Muscle of back (tissue), 13 donors: ENCODE measurements at places on chromosomes 7 and 10.

DNA sequence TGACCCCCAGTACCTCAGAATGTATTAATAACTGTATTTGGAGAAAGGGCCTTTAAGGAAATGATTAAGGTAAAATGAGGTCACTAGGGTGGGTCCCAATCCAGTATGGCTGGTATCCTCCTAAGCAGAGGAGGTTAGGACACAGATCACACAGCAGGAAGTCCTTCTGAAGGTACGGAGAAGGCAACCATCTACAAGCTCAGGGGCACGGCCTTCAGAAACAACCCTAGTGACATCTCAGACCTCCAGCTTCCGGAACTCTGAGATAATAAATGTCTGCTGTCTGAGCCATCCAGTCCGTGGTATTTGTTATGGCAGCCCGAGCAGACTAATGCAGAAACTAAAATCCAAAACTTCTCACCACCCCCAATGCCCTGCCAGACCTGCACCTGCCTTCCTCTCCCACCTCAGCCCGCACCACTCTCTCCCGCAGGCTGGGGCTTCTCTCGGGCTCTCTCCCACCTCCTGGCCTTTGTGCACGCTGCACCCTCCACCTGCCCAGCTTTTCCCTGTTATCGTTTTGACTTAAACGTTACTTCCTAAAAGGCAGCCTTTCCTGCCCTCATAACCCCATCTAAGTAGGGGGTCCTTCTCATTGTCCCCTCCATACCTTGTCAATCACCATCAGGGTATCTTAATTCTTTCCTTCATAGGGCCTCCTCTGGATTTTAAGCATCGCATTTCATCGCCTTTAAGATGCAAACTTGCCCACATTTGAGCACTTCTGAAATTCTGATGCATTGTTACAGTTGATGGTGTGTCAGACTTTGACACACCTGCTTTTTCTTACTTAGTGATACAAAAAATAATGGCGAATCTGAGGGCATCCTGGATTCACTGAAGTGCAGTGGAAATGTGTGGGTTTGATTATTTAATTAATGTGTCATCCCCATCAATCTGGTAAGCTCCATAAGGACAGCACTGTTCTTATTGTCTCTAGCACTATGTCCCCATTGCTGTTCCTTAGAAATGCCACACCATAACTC lies 32.2 kb upstream of the AQP1 start:
- DNase-seq = no peak

DNA sequence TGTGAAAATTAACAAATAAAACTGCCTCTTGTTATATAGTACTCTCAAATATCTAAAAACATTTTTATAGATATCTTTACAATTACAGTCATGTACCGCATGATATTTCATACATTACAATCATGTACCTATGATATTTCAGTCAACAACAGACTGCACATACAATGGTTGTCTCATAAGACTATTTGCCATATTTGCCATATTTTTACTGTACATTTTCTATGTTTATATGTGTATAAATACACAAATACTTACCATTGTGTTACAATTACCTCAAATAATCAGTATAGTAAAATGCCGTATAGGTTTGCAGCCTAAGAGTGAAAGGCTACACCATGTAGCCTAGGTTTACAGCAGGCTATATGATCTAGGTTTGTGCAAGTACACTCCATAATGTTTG lies 336.0 kb upstream of the PCDH15 start:
- no peak for DNase-seq

DNA sequence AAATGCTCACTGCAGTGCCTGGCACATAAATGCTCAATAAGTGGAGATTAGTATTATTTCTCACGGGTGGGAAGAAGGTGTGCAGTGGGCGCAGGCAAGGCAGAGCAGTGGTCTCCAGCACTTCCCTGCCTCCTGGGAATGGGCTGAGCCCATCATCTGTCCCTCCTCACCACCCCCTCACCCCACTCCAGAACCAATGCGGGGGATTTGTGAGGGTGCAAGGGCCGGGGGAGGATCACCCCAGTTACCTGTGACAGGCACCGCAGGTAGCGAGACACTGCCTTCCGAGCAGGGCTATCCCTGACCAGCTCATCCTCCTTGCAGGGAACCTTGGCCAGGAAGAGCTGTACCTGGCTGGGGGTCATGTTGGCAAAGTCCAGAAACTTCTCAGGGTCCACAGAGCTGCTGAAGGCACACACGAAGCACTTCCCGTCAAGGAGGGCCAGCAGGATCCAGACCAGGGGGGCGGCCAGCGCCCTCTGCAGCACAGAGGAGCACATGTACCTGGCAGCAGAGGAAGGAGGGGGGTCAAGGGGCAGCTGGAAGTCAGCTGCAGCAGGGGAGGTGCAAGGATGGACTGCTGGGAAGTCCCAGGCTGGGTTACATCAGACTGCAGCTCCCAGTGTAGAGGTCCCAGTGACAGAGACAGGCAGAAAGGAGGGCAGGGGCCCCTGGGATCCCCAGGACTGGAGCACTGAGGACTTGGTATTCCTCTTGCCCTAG lies 2.8 kb downstream of the CALHM3 start:
- DNase-seq = no peak

DNA sequence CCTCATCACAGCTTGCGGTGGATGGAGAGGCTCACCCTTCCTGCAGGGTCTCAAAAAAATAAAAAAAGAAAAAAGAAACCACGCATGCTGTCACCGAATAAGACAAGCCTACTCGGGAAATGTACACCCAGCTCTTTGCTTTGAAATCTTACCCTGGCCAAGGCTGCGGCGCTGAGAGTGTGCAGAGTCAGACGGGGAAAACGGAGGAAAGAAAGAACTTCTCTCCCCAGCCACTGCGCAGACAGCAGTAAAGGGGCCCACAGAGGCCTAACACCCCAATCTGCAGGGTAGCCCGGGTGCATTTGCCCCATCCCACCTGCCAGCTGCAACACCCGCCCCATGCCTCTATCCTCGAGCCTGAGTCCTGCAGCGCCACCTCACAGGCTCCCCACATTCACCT lies 14.8 kb downstream of the SLIT1 start:
- no peak for DNase-seq

- no peak for DNase-seq
These were observed 31.0 kb downstream of the NUP42 start for GRCh38 chr7:23212841-23213240.

- DNase-seq = peak; percentile 3
These were observed 426.3 kb upstream of the POT1 start for GRCh38 chr7:125355899-125356298.

DNA sequence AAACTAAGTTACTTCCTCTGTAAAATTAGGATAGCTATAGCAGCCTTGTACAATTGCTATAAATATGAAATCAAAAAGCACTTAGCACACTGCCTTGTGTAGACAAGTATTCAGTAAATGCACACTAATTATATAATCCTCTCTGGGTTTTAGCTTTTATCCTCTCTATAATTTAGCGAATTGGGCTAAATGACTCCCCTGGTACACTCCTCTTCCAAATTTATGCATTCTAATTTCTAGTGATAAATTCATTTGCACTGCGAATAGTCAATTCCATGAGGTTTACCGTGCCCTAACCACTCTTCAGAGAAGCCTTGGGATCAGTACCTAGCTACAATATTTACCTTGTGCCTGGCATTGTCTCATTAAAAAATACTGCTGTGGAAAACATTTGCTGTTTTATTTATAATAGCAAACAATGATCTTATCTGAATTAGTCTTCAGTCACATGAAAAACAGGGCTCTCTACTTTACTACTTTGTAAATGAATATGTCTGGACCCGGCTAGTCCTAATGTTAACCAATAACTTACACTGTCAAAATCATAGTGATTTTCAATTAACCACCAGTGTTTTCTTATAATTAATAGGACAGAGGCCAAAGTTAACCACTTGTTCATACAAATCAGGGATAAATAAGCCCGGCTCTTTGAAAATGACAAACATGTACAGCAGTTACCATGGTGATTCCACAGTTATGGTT lies 577.9 kb downstream of the IPMK start:
- DNase-seq = no peak

GRCh38 chr10:7133958-7134357 lies 276.9 kb downstream of the SFMBT2 start:
- no peak for DNase-seq

- no peak for DNase-seq
These were observed 399.7 kb upstream of the ETV1 start for GRCh38 chr7:14389181-14389591.

DNA sequence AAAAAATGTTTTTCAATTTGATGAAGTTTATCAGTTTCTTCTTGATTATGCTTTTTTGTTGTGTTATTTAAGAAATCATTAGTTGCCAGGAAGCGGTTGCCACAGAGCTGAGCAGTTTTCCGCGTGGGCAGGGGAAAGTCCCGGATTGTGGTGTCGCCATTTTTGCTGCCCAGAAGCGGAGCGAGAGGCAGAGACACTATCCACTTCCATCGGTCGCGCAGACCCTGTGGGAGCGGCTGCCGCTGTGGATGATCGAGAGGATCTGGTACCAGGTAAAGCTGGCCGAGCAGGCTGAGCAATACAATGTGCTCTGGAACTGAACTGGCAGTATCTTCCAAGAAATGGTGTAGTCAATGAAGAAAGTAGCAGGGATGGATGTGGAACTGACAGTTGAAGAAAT lies 119.8 kb downstream of the ZNF736 start:
- no peak for DNase-seq

DNA sequence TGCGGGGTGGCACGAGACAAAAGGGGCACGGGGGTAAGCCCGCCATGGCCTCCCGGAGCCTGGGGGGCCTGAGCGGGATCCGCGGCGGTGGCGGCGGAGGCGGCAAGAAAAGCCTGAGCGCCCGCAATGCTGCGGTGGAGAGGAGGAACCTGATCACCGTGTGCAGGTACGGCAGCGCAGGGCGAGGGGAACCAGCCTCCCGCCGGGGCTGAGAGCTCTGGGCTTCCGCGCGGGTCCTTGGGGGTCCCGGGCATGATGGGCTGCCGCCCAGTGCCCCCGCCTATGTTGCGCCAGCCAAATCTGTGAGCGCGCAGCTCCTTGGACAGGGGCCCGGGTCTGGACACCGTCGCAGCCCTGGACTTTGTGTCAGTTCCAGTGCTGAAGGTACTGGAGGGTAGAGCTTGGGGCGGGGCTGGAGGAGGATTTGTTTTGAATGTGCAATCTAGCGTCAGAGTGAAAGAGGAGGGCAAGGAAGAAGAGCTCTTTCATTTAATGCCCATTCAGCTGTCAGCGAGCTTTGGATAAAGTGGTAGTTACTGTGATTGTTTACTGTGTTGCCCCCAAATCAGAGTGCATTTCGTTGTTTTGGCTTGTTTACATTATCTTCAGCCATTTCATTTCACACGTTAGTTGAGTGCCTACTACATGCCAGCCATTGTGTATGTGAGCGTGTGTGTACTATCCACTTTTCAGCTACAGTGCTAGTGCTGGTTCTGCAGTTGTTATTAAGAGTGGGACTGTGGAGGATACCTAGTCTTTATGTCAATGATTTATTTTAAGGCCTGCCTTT lies 777 bp downstream of the RUNDC3B start:
- no peak for DNase-seq

- peak; percentile 92 for DNase-seq
These were observed at the start of the genes GLUD1 and SHLD2 for GRCh38 chr10:87094373-87095235. Gene GLUD1 (minus strand): TSS chr10:87094843. CDS start chr10:87094769, 74 bp downstream. Gene SHLD2 (plus strand): TSS chr10:87095206. CDS start chr10:87151355, 56,149 bp downstream.

DNA sequence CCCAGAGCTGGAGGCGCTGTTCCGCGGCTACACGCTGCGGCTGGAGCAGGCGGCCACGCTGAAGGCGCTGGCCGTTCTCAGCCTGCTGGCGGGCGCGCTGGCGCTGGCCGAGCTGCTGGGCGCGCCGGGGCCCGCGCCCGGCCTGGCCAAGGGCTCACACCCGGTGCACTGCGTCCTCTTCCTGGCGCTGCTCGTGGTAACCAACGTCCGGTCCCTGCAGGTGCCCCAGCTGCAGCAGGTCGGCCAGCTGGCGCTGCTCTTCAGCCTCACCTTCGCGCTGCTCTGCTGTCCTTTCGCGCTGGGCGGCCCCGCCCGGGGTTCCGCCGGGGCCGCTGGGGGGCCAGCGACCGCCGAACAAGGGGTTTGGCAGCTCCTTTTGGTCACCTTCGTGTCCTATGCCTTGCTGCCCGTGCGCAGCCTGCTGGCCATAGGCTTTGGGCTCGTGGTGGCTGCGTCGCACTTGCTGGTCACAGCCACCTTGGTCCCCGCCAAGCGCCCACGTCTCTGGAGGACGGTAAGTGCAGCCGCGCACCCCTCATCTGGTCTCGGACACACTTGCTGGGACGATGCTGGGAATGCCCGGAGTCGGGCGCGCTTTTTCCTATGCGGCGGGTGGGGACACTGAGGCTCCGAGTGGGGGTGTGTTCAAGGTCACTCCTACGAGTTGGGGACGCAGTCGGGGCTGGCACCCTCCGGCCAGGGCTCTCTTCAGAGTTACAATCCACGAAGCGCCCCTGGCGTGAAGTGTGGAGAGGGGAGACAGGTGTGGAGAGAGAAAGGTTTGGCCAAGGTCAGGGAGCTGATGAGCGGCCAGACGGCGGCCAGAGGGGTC lies 717 bp downstream of the ADCY1 start:
- no peak for DNase-seq

- DNase-seq = peak; percentile 7
These were observed 60.1 kb downstream of the ZNF783 start for GRCh38 chr7:149321978-149322541.

- DNase-seq = no peak
These were observed 1358.9 kb upstream of the LRRTM3 start for GRCh38 chr10:65566906-65567305.

DNA sequence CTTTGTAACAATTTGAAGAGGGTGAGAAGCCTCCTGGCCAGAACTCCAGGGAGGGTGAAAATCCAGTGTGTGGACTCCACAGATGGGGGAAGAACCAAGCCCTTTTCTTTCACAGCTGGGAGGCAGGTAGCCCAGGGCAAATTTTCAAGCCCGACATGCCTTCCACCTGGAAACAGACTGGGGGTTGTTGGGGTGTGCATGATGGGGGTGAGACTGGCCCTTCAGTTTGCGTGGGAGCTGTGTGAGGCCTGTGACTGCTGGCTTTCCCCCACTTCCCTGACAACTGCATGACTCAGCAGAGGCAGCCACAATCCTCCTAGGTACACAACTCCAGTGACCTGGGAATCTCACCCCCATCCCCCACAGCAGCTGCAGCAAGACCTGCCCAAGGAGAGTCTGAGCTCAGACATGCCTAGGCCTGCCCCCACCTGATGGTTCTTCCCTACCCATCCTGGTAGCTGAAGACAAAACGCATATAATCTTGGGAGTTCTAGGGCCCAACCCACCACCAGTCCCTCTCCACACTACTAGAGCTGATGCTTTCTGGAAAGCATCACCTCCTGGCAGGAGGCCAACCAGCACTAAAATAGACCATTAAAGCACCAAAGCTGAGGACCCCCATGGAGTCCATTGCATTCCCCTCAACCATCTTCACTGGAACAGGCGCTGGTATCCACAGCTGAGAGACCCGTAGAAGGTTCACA lies 445.4 kb downstream of the TFEC start:
- DNase-seq = no peak

DNA sequence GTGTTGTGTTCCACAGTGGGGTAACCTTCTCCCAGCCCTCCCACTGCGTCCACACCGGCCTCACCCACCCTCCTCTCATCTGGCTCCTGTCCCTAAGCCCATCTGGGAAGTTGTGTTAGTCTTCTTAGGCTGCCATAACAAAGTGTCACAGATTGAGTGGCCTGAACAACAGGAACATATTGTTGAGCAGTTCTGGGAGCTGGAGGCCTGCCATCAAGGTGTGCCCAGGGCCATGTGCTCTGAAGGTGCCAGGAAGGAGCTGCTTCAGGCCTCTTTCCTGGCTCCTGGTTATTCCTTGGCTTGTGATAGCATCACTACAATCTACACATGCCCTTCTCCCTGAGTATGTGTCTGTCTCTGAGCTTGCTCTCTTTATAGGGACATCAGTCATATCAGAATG lies 327.6 kb upstream of the COBL start:
- no peak for DNase-seq
